CD4-positive, alpha-beta T cell treated with Interleukin-4 for 1 hour (primary cell): ENCODE measurements at places on chromosomes 5 and 9.

GRCh38 chr5:141973871-141974595 is 5.1 kb downstream of the RNF14 start:
- no peak for DNase-seq

DNA sequence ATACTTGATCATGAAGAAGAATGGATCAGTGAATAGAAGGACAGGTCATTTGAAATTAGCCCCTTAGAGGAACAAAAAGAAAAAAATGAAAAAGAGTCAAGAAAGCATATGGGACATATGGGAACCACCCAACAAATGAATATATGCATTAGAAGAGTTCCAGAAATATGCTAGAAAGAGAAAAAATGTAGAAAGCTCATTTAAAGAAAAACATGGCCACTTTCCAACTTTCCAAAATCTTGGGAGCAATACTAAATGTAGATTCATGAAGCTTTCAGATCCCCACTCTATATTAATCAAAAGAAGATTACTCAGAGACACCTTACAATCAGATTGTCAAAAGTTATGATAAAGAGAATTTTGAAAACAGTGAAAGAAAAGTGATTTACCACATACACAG is 334.8 kb upstream of the NMUR2 start:
- no peak for DNase-seq

- no peak for DNase-seq
Measured at GRCh38 chr9:1051584-1052275, 1.6 kb downstream of the DMRT2 start.

DNA sequence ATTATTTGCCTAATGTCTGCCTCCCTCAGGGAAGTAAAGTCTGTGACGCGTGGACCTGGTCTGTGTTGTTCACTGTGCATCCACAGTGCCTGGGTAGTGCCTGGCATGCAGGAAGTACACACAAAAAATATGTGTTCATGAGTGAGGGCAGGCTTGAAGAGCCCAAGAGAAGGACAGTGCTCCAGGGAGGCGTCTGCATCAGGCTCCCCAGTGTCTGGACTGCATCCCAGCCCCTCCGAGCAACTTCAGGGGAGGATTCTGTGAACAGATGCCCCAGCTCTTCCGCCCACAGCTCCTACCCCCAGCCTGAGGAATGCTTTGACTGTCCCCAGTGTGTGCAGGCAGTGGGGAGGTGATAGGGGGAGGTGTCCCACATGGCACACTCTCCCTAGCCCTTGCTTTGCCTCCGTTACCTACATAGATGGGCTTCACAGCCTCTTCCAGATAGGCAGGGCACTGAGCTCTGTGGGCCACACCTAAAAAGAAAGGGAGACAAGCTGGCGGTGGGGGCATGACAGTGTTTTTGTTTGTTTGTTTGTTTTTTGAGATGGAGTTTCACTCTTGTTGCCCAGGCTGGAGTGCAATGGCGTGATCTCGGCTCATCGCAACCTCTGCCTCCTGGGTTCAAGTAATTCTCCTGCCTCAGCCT is 25.4 kb downstream of the IRF1 start:
- DNase-seq, result no peak

DNA sequence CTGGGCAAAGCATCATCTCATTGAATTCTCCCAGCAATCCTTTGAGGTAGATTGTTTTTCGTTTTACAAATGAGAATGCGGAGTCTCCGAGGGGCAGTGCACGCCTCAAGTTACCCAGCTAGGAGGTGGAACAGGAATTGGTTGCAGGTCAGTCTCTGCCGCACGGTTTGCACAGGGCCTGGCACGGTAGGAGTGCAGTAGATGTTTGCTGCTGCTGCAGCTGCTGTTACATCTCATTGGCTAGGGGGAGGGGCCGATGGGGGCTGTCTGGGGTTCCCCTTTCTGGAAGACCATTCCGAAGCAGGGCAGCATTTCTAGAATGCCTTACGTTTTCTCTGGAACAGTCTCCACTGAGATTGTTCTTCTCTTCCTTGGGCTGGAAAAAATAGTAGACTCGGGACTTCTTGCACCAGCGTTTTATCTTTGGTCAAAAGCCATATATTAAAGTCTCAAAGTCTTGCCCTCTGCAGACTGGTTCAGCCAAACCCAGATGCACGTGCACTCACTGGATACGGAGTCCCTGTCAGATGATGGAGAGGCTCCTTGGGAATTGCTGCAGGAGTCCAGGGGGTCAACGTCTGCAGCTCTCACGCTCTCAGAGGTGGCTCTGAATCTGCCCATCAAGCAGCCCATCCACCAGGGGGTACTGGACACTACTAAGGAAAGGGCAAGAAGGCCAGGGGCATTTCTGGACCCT is 1.2 kb downstream of the USP20 start:
- DNase-seq, result peak; percentile 53

- peak; percentile 94 for DNase-seq
Measured at GRCh38 chr5:134758504-134759341, at the start of gene DDX46. Gene DDX46 (plus strand): TSS chr5:134758779. CDS start chr5:134758939, 160 bp downstream.

DNA sequence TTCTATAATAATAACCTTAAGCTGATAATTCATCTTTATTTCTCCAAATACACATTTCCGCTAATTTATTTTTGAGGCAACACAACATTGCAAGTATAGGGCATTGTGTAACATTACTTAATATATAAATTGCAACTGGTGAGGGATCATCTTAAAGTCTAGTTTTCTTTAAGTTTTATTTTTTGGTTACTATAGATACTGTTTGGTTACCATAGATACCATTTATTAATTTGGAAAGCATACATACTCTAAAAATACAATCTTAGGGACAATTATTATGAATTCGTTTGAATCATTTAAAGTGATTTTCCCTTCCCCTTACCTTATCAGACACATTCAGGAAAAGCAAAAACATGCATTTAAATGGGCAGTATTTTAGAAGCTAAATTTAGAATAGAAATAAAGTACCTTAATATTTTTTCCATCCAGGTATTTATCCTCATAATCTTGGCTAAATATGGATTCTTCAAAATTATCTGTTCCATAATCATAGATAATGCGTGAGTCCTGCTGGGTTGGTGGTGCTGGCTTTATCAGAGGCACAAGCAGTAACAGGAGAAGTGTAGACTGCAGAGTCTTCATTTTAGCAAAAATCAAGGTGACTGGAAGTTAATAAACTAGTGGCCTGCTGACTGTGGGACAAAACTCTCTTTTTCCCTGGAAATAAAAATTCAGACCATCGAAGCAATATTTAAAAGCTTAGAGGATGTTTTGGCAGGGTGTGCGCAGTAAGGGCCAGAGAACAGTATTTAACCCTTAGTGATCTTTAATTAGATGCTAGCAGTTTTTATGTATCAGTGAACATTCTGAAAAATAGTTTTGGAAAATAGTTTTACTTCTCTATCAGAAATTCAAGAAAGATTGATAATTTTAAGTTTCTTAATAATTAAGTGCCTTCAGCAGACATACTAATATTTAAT is 1.3 kb downstream of the OGN start:
- DNase-seq, result no peak
